ENCODE measurements at places on chromosomes 1 and 21.

GRCh38 chr1:224092601-224093000, 21.3 kb upstream of the FBXO28 start:
- no peak for DNase-seq
- H3K4me1 ChIP-seq = no peaks in the 10 kb centered on the region

GRCh38 chr1:174480324-174480723, 32.6 kb downstream of the GPR52 start:
- no peaks in the 10 kb centered on the region for H3K36me3 ChIP-seq
- H3K27ac ChIP-seq = no peak overlapping the region
- H3K27me3 ChIP-seq = no peaks in the 10 kb centered on the region
- H3K4me3 ChIP-seq = no peak overlapping the region
- no peak for DNase-seq

GRCh38 chr1:207981976-207982375, 71.1 kb upstream of the CD34 start:
- no peak overlapping the region for H3K4me3 ChIP-seq
- no peaks in the 10 kb centered on the region for H3K27me3 ChIP-seq
- no peak overlapping the region for H3K27ac ChIP-seq
- H3K36me3 ChIP-seq = no peaks in the 10 kb centered on the region
- H3K4me1 ChIP-seq = no peaks in the 10 kb centered on the region

GRCh38 chr1:109490029-109490933, 3.6 kb upstream of the CYB561D1 start:
- no peaks in the 10 kb centered on the region for H3K27me3 ChIP-seq
- no peak overlapping the region for H3K4me3 ChIP-seq
- H3K36me3 ChIP-seq = no peaks in the 10 kb centered on the region
- no peak for DNase-seq
- no peaks in the 10 kb centered on the region for H3K4me1 ChIP-seq

DNA sequence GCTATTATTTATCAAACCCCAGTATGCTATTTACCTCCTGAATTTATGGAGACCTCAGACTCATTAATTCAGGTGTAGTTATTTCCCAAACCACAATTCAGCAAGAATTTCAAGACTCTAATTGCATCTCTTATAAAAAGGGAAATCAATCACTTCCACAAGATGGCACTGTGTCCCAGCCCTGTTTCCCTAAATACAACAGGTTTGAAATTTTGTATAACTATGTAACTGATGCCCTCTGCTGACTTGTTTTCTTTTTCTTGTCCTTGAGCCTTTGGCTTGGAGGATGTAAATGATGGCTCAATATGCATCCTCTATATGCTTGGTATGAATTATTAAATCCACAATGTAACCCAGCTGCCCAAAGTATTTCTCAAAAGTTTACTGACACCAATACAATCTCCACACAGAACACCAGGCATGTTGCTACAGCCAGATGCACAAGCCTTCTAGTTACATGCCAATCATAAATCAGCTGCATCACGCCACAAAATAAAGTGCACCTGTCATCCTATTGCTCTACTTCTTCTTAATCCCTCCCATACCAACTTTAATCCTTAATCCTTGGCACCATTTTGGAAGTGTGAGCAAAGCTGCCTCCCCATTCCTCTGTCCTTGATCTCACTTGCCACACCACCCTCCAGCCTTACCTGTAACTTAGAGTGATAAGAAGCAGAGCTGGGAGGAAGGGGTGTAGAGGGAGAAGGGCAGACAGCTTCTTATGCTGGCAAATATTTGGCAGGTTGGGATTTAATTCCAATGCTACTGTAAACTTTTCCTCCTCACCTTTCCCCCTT, 9.0 kb downstream of the C1orf105 start:
- no peak for DNase-seq
- no peaks in the 10 kb centered on the region for H3K27me3 ChIP-seq
- no peak overlapping the region for H3K4me3 ChIP-seq
- H3K36me3 ChIP-seq = no peaks in the 10 kb centered on the region

All from H1 (cell line).